ENCODE measurements at places on chromosomes 12 and 14. TPM values are rescaled to one million over a fixed set of nuclear protein-coding genes. Genes with fewer than 3 reads are reported as not detected.

The NR1H4 gene
- total RNA-seq = not detected

The DDX51 gene
- 7.9 TPM for total RNA-seq

The FLVCR2 gene
- 0.61 TPM for total RNA-seq

The KLRG1 gene
- 0.61 TPM for total RNA-seq

The LRRC9 gene
- total RNA-seq = not detected

The INHBC gene
- not detected for total RNA-seq

The CLEC9A gene
- total RNA-seq = not detected

The RNF212B gene
- not detected for total RNA-seq

Data from hair follicle dermal papilla cell (primary cell).